ENCODE measurements at places on chromosomes 11 and 22. TPM values are rescaled to one million over a fixed set of nuclear protein-coding genes. Genes with fewer than 3 reads are reported as not detected.

Gene ELFN2
- total RNA-seq: 0.37 TPM

Gene C11orf87
- total RNA-seq: not detected

Gene SIPA1
- total RNA-seq: 13.7 TPM

Gene DMC1
- total RNA-seq: 2.7 TPM

Gene TEAD1
- 75.5 TPM for total RNA-seq

Gene RAB3IL1
- total RNA-seq: 4.3 TPM

Gene RAB39A
- total RNA-seq: not detected

Gene MIAT
- 0.92 TPM for total RNA-seq

Gene OR5AR1
- not detected for total RNA-seq

Gene HTR3B
- not detected for total RNA-seq

Gene SOX10
- total RNA-seq: not detected

Gene NTM
- total RNA-seq: 15.4 TPM

Gene MMP11
- 9.2 TPM for total RNA-seq

Gene PDXP
- total RNA-seq: 3.6 TPM

Gene ZNF202
- total RNA-seq: 4.0 TPM

Gene PHOX2A
- total RNA-seq: not detected

Gene KRTAP5-9
- total RNA-seq: not detected

Gene MPPED2
- total RNA-seq: not detected

Gene TRIM48
- total RNA-seq: not detected

Gene ASCC2
- total RNA-seq: 21.2 TPM

Gene DDTL
- total RNA-seq: 0.92 TPM

Gene RNH1
- total RNA-seq: 296 TPM

Gene DKK3
- 371 TPM for total RNA-seq

Gene LRP4
- total RNA-seq: 3.9 TPM

Gene KCNK4
- total RNA-seq: not detected

Gene RBFOX2
- 164 TPM for total RNA-seq

Gene IGSF9B
- 0.37 TPM for total RNA-seq

Gene CEP126
- total RNA-seq: 1.1 TPM

Gene DESI1
- 9.0 TPM for total RNA-seq

Gene SAMM50
- 49.6 TPM for total RNA-seq

Gene SLC22A12
- total RNA-seq: not detected

Gene CARD16
- 38.7 TPM for total RNA-seq

Data from smooth muscle cell of bladder (primary cell).